Activated CD8-positive, alpha-beta T cell treated with anti-CD3 and anti-CD28 coated beads, Interleukin-2, amount 10 ng/mL, durations not matched to agents 7 days and 5 days (primary cell): ENCODE measurements at places on chromosomes 16 and 17. TPM values are rescaled to one million over a fixed set of nuclear protein-coding genes. Genes with fewer than 3 reads are reported as not detected.

PRSS22 gene
- total RNA-seq, result not detected

CTRL gene
- 5.5 TPM for total RNA-seq

DNA sequence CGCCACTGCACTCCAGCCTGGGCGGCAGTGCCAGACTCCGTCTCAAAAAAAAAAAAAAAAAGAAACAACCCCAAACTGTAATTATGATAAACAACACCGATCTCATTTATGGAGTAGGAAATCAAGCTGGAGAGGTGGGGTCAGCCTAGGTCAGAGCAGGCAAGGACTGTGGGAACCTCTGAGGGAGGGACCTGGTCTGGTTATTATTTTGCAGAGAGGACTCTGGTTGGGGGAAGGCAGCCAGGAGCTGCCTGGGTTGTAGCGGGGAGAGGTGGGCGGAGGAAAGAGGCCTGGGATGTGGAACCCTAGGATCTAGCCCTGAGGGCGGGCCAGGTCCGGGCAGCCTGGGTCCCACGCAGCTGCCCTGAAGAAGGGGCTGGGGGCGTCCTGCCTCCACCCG, 10.9 kb upstream of the HS3ST6 start:
- DNase-seq, result no peak

KRT13 gene
- not detected for total RNA-seq

DNA sequence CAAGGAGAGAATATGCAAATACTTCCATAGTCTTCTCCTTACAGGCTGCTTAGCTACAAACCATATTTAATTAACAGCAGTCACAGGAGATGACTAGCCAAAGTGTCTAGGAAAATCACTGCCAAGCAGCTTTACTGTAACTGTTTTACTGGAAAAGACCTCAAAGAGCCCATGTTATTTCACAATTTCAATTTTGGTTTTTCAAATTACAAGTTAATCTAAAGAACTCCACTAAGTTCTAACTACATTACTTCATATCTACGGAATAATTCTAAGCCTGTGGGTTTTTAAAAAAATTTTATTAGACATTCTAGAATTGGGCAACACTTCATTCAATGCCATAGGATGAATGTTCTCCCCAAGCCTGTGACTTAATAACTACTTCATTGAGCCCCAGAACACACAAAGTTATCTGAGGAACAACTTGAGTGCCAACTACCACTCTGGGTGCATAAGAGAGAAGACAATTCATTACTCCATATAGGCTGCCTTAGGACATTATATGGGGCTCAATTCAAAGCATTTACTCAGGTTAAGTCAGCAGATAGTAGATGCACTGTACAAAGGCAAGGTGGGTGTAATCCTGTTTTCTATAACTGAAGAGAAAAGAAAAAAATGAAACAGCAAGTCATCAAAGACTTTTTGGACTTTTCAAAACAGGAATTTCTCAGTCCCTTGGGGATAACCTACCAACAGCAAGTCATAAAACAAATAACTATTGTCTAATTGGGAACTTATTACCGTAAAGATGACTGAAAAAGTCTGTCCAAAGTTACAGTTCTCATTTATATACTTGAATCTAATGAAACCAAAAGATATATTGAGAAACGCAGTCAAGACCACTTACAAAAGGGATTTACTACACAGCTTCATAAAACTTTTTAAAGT, 33.0 kb downstream of the STAT3 start:
- DNase-seq, result no peak

GRCh38 chr17:32285746-32286517, 20.3 kb downstream of the RHBDL3 start:
- DNase-seq, result no peak

MYO15B gene
- 26.9 TPM for total RNA-seq

GLP2R gene
- total RNA-seq, result not detected

RASL10B gene
- total RNA-seq, result 0.10 TPM

- DNase-seq, result no peak
Measured at GRCh38 chr17:5635949-5636348, 51.6 kb upstream of the NLRP1 start.
